Activated gamma-delta T cell (primary cell): ENCODE measurements at places on chromosomes 11 and 22.

DNA sequence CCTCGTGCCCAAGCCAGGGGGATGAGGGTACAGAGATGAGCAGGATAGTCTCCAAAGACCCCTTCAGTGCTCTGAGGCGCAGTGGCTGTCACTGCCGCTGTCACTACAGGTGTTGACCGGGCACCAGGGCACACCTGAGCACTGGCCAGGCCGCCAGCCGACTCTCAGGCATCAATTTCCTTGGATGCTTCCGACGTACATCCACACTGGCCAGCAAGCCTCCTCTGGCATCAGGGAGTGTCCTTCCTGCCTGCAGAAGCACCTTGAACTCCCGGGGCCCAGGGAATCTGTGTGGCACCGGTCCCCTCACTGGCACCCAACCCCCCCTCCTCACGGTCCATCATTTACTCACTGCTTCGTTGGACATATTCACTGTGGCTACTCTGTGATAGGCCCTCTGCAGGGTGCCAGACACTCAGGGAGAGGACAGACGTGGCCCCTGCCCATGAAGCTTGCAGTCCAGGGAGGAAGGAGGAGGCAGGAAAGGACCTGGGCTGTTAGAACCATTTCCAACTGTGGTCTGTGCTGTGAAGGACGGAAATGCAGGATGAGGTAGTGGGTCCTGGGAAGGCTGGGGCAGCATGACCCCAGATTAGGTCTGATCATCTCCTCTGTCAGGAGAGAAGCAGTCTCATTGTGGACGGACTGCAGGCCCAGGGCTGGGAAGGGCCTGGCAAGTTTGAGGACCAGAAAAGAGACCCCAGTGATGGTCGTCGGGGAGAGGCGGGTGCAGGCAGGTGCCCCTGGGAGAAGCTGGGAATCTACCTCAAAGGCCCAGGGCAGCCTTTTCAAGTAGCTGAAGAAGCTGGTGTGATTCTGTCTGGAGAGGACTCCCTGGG, 46.3 kb upstream of the ANO1 start:
- DNase-seq, result no peak

GRCh38 chr22:48299801-48300200, 1527.9 kb downstream of the BRD1 start:
- DNase-seq, result no peak

DNA sequence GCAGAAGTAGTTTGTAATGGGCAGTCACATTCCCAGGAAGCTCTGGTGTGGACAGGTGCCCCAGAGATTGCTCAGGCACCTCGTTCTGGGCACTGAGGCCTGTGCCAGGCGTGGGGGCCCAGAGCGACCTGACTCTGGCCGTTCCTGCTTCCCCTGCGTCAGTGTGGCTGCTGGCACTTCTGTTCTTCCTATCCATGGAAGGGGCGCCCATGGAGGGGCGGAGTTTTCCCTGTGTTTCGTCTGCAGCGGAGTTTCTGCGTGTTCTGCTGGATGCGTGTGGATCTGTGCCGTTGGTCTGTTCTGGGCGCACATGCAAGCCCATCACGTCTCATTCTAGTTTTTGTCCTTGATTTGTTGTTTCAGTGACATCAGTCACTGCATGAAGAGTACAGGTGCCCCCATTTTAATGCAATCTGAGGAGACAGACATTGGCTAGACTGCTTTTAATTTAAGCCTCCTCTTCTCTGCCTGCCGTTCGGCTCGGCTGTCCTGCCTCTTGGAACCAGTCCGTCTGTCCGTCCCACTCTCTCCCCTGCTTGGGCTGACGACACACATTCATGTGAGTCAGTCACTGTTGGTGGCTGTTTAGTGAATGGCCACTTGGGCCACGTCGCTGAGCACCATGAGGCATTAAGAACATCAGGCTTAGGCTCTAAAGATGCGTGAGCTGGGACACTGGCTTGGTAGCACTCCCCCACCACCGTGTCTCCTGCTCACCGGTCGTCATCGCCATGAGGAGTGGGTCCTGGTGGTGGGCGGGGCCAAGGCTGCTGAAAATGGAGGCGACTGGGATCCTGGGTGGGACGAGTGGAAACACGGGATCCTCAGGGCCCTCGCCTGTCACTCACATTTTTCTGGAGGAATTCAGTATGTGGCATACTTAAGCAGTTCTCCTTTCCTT, 255.8 kb downstream of the TBC1D22A start:
- no peak for DNase-seq

DNA sequence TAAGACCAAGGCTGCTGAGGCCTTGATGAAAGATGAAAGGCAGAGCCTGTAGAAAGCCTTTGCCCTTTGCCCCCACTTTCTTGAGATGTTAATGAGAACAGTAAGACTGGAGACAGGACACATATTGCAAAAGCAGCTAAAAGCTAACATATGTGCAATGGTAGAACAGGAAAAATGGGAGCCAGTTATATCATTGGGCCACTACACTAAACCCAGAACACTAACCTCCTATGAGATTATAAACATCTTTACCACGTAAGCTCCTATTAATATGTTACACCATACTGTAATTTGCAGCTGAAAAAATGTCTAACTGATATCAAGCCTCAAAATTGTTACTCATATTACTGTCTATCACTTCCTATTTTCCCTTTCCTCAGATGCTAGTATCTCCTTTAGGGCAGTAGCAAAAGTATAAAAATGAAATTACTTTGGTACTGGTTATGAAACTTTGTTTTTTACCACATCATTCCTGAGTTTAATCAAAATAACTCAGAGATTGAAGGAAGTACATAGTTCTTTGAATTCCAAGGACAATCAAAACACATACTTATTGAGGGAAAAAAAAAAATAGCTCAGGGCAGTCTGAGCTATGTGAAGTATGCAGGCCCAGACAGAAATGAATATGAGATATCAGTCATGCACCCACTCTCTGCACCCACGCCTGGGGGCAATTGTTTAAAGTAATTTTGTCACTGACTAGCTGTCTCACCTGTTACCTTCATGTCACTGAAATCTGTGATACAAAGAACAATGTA, 9.1 kb downstream of the HPS5 start:
- no peak for DNase-seq

DNA sequence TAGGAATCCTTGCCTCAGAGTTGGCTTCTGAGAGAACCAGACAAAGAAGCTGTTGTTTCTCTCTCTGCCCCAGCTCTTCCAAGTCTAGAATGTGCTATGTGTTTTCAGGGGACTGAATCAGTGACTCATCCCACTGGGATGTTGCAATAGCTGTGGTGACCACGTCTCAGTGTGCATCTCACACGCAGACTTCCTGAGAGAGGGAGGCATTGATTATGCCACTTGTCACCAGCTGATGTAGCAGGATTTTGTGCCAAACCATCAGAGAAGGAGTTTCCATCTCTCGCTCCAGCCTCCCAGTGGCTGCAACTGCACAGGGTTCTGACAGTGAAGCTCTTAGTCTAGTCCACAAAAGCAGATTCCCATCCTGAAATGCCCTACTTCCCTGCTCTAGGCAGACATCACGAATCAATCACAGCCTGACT, 455.8 kb downstream of the MIAT start:
- DNase-seq, result no peak

DNA sequence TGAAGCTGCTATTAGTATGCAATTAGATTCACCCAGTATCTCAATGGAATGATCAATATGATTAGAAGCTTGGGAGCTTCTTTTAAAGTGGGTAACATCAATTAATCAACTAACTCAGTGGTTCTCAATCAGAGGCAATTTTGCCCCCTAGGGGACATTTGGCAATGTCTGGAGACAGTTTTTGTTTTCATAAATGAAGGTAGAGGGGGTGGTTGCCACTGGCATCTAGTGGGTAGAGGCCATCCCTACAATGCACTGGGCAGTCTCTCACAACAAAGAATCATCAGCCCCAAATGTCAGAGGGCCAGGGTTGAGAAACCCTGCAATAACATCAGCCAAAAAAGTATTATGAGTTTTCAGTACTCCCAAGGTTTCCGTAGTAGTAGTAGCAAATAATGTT, 5.9 kb upstream of the AMOTL1 start:
- no peak for DNase-seq

GRCh38 chr11:65792456-65792855, 5.6 kb downstream of the OVOL1 start:
- DNase-seq, result no peak

DNA sequence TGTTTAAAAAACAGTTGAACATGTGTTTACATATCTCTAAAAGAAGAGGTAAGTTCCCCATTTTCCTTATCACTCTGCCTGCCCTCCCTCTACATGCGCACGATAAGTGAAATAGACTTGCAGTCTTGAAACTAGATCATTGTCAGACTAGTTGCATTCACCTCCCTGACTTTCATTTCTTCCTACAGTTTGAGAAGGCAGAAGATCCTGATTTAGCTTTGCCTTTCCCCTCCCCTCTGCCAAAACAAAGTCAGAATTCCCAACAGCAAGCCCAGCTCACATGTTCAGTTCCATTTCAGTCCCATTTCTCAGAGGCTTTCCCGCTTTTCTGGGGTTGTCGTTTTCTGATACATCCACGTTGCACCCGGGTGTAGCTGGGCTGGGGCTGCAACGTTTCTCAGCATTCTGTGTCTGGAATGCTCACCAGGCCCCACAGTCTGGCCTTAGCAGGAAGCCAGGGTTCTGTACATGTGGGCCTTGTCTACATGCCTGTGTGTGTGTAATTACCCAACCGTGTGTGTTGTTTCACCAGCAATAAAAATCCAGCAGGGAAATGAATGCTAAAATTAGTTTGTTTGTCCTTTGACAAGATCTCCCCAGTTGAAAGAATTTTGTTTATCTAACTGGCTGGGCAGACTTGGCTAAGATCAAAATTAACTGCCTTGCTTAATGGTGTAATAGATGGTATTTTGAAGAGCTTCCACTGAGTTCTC, 179.2 kb downstream of the DBX1 start:
- DNase-seq, result no peak

DNA sequence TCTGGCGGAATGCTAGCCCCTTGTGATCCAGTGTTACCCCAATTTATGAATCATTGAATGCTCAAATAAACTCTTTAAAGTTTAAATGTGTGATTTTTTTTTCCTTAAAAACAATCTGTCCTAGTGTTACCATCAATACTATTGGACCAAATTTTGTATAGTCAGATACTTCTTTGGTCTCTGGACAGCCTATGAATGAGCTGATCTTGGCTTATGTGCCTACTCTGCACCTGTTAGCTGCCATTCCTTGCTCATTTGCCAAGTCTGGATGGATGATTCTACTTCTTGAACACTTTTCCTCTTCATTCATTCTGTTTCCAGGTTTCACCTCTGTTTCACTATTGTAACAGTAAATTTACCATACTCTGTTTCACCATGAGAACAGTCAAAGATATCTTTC, 226.5 kb upstream of the ZBED5 start:
- DNase-seq, result no peak

DNA sequence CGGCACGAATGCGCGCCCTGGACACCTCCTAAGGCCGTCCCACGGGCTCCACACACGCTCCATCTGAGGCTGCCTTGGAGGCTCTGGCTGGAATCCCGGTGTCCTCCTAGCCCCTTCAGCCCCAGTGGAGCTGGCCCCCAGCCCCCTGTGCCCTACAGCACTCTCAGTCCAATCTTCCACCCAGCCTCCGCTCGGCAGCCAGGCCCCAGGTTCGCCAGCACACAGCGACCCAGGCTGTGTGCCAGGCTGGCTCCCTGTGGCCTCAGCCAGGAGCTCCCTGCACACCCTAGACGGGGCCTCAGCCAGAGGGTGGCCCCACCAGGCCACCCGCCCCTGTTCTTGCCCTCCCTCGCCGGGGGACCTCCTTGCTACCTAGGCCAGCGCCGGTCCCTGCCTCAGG, 18.6 kb downstream of the MOB2 start:
- no peak for DNase-seq

DNA sequence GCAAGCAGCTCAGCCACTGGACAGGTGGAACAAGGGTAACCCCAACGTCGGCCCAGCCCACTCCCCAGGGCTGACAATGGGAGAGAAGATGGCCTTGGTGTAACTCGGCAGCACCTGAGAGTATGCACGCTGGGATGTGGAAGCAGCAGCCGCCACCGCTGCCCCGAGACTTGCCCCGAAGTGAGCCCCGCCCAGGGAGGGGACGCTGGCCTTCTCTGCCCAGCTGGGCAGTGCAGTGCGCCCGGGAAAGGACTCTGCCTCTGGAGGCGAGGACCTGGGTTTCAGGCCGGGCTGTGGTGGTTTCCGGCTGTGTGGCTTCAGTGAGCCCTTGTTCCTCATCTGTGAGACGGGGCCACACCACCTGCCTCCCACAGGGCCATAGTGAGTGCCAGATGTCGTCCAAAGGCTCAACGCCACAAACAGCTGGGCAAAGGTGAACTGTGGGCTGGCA, 8.6 kb upstream of the POLDIP3 start:
- no peak for DNase-seq

- no peak for DNase-seq
Observed at GRCh38 chr22:48098243-48098920, 1335.9 kb downstream of the TBC1D22A start.

- no peak for DNase-seq
Observed at GRCh38 chr11:1943977-1944376, 3.2 kb upstream of the MRPL23 start.

DNA sequence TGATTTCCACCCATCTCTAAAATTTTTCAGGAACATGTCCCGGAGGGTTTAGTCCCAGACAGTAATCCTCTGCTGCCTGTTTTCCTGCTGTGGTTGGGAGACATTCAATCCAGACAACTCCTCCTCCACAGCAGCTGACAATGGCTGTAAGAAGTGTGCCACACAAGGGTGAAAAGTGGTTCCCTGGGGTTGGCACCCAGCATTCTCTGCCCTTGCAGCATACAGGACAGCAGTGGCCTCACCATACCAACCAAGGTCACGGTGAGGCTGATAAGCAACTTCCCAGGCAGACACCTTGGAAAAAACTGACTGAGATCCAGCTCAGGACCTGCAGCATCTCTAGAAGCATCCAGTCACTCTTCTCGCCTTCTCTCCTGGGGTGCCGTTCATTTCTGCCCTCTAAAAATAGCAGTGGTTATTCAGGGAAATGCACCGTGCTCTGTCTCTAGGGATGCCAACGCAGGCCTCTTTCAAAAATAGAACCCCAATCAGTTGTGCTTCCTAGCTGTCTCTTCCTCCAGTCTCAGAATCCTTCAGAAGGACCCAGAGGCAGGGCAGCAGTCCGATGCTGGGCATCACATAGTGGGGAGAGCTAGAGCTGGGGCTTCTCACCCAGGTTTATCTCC, 241.0 kb downstream of the TENM4 start:
- DNase-seq, result no peak
